Effector CD8-positive, alpha-beta T cell (primary cell): ENCODE measurements at places on chromosomes 12 and 14.

- no peak for DNase-seq
Measured at GRCh38 chr12:113022563-113023297, 33.8 kb upstream of the DTX1 start.

GRCh38 chr14:83827383-83827782 is 1702.6 kb upstream of the FLRT2 start:
- no peak for DNase-seq

GRCh38 chr14:31787377-31787776 is 226.2 kb downstream of the NUBPL start:
- no peak for DNase-seq

DNA sequence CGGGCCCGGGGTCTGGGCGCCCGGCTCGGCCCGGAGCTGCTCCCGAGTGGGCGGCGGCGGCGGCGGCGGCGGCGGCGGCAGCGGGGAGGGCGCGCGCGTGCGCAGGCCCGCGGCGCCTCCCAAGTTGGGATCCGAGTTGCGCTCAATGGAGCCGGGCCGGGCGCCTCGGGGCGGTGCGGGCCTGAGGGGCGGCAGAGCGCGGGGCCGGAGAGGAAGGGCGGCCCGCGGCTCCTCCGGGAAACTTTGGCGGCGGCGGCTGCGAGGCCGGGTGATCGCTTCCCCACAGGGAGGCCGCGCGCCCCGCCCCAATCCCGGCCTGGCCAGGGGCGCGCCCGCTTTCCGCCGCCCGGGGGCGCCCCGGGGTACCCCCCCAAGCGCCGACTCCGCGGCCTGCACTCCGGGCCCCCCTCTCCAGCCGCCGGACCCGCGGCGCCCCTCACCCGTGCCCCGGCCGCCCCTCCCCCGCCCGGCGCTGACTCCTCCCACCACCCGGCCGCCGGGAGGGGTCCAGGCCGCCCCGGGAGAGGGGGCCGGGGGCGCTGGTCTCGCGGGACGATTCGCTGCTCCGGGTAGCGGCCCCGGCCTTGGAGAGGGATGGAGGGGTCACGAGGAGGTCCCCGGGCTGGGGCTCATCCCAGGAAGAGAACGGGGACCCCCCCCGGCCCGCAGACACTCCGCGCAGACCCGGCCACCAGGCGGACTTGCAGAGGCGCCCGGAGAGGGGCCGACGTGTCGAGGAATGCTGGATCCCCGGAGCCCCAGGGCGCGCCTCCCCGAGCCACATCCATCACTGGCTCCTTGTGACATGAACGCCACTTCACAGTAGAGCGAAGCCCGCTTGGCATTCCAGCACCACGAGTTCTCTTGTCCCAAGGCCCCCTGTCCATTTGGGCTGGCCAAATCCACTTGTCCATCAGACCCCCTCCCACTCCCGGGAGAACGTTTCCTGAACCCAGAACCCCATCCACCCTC is at the start of gene RILPL1:
Gene RILPL1, minus strand, starts transcription at position 48 of the 972 bp plus-strand sequence. CDS start 237 bp downstream, outside the sequence.
- peak; percentile 20 for DNase-seq

GRCh38 chr12:30500532-30500931 is 195.1 kb downstream of the IPO8 start:
- DNase-seq, result no peak
